ENCODE measurements at places on chromosomes 6 and 20. TPM values are rescaled to one million over a fixed set of nuclear protein-coding genes. Genes with fewer than 3 reads are reported as not detected.

GRCh38 chr6:127341471-127342202 lies 1.8 kb downstream of the ECHDC1 start:
- H3K4me3 ChIP-seq = no peak overlapping the region
- peaks cover 3% of the 10 kb centered on the region for H3K36me3 ChIP-seq
- no peak overlapping the region for H3K27ac ChIP-seq
- no peaks in the 10 kb centered on the region for H3K27me3 ChIP-seq
- no peak for DNase-seq

GRCh38 chr6:126033696-126034095 lies 47.4 kb downstream of the TRMT11 start:
- peaks cover 10% of the 10 kb centered on the region for H3K36me3 ChIP-seq
- H3K27ac ChIP-seq = no peak overlapping the region
- peaks cover 6% of the 10 kb centered on the region for H3K4me1 ChIP-seq
- no peak overlapping the region for H3K4me3 ChIP-seq
- H3K27me3 ChIP-seq = no peaks in the 10 kb centered on the region

DNA sequence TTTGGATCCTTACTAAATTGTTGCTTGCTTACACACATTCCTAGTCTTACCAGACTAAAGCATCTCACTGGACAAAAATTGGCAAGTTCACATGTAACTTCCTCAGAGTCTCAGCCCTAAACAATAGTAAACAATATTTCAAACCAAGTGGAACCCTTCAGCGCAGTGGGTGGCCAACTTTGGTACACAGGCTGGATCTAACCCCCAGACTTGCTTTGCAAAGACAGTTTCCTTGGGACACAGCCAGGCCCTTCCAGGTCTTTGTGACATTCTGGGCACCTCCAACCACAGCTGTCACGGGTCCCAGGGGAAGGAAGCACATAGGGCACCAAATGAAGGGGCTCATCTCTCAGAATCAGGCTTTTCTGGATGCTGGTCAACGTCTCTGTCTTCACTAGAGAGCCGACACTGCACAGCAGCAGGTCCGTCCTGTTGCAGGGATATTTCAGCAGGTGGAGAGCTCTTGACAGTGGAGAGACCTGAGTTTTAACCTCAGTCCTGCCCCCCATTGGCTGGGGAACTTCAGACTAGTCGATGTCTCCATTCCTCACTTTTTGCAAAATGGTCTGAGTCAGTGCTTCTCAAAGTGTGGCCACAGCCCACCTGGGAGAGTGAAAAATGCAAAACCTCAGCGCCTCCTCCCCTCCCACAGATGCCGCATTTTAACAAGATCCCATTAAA lies 91.4 kb downstream of the BFSP1 start:
- no peak for DNase-seq
- H3K4me3 ChIP-seq = no peak overlapping the region

DNA sequence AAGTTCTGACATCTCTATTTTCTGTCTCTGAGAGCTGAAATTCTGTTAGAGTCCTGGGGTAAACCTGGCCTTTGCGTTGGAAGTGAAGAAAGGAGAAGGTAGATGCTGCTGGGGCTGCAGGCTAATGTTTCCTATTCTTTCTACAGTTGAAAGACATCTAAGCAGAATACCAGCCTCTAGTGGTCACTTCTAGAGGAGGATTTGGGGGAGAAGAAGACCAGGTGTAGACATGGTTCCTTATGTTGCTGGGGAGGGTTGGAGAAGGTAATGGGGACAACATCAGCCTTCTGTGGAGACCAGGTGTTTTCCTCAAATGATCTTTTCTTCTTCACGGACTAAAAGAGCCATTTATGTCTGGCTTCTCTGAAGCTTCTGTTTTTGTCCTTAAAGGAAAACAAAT lies 62.6 kb downstream of the BTBD3 start:
- no peak for DNase-seq
- no peaks in the 10 kb centered on the region for H3K4me1 ChIP-seq
- no peaks in the 10 kb centered on the region for H3K36me3 ChIP-seq
- no peak overlapping the region for H3K4me3 ChIP-seq

GRCh38 chr6:4355241-4355640 lies 219.9 kb upstream of the ECI2 start:
- H3K27ac ChIP-seq = no peak overlapping the region
- no peak for DNase-seq
- no peak overlapping the region for H3K4me3 ChIP-seq

- peaks cover 64% of the 10 kb centered on the region for H3K36me3 ChIP-seq
- no peak overlapping the region for H3K27ac ChIP-seq
- DNase-seq = no peak
- H3K4me3 ChIP-seq = no peak overlapping the region
These were observed 8.3 kb downstream of the WRNIP1 start for GRCh38 chr6:2773449-2773848.

- H3K27me3 ChIP-seq = peaks cover 30% of the 10 kb centered on the region
- H3K4me1 ChIP-seq = no peaks in the 10 kb centered on the region
These were observed at the start of gene DACT2 for GRCh38 chr6:168319279-168320111. Gene DACT2, minus strand, starts transcription at chr6:168319777. Its CDS starts 144 bp downstream, at chr6:168319633.

GRCh38 chr6:80245043-80245442 lies 138.6 kb downstream of the BCKDHB start:
- H3K4me3 ChIP-seq = no peak overlapping the region
- DNase-seq = no peak
- H3K4me1 ChIP-seq = peaks cover 2% of the 10 kb centered on the region

GRCh38 chr6:142138876-142139275 lies 6.2 kb downstream of the GJE1 start:
- no peaks in the 10 kb centered on the region for H3K27me3 ChIP-seq
- no peaks in the 10 kb centered on the region for H3K4me1 ChIP-seq
- H3K4me3 ChIP-seq = no peak overlapping the region
- H3K36me3 ChIP-seq = no peaks in the 10 kb centered on the region

DNA sequence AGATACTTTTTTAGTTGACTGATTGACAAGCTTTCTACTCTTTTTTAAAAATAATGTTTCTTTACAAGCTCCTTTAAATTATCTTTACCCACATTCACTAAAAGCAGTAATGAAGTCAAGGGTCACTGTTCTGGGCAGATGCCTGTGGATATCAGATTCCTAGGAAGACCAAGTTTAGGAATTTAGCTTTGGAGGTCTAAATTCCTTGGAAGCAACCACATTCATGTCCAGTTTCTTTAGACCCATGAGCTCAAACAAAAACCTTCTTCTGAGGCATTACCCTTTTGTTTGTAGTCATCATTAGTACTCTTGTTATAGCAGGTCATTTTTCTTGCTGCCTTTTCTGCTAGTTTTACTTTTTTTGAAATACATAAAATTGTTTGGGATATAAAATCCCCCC lies 462.9 kb upstream of the JAG1 start:
- DNase-seq = no peak
- no peak overlapping the region for H3K27ac ChIP-seq
- H3K4me3 ChIP-seq = no peak overlapping the region
- no peaks in the 10 kb centered on the region for H3K27me3 ChIP-seq
- H3K4me1 ChIP-seq = no peaks in the 10 kb centered on the region

DNA sequence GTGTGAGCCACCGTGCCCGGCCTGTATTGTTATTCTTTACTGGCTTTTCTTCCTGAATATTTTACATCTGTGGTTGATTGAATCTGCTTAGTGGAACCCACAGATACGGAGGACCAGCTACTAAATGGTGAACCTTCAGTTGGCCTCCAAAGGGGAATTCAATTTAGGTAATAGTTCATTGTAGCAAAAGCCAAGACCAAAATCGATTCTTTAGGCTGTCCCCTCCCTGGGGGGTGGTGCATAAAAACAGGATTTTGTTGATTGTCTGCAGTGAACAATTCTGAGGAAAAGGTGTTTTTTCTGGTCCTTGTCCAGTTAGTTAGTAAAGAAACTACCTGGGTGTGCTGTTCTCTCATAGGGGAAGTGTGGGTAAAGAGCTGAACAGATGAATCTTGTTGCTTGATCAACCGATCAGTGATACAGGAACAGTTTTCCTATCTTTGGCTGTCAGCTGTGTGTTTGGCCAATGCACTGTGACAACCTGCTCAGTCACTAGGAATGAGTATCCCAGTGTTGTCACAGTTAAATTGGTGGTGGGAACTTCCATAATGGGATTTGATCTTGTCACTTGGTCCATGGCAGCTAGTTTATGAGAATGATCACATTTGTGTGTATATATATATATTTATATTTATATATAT lies 19.5 kb downstream of the LHFPL5 start:
- H3K4me1 ChIP-seq = no peaks in the 10 kb centered on the region
- H3K4me3 ChIP-seq = no peak overlapping the region

DNA sequence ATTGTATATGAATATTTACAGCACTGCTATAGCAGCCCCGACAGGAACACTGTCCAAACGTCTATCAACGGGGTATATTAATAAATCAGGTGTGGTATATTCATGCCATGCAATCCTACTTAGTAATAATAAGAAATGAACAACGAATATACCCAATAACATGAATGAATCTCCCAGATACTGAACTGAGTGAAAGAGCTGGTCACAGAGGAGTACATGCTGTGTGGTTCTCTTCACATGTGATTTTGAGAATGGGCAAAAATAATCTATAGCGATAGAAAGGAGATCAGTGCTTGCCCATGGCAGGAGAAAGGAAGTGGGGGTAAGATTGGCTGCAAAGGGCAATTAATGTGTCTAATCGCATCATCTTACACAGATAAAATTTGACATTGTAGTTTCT lies 3.7 kb upstream of the TAAR6 start:
- peaks cover 10% of the 10 kb centered on the region for H3K27me3 ChIP-seq
- no peaks in the 10 kb centered on the region for H3K4me1 ChIP-seq
- DNase-seq = no peak
- no peak overlapping the region for H3K27ac ChIP-seq
- no peak overlapping the region for H3K4me3 ChIP-seq
- H3K36me3 ChIP-seq = no peaks in the 10 kb centered on the region

DNA sequence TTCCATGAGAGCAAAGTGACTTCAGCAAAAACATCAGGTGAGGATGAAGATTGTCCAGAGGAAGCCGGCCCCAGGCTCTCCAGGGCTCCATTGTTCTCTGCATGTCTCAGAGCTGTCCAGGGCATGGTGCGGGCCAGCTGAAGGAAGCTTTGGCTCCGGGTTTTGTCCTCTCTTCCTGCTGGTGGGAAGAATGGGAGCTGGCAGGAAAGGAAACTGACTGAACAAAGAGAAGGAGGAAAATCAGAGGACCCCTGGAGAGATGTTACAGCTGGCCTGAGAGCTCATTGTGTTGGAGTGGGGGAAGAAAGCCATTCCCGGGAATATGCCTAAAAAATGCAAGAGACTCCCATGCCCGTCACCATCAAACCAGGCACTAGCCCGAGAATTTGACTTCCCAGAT lies 27.1 kb downstream of the PRND start:
- no peak for DNase-seq
- peaks cover 32% of the 10 kb centered on the region for H3K27me3 ChIP-seq
- no peak overlapping the region for H3K4me3 ChIP-seq
- no peaks in the 10 kb centered on the region for H3K4me1 ChIP-seq
- no peak overlapping the region for H3K27ac ChIP-seq
- H3K36me3 ChIP-seq = no peaks in the 10 kb centered on the region

- no peak overlapping the region for H3K27ac ChIP-seq
- H3K4me3 ChIP-seq = no peak overlapping the region
- H3K36me3 ChIP-seq = no peaks in the 10 kb centered on the region
These were observed 3.8 kb upstream of the MYBL2 start for GRCh38 chr20:43662943-43663655.

- H3K36me3 ChIP-seq = no peaks in the 10 kb centered on the region
- no peak overlapping the region for H3K4me3 ChIP-seq
- peaks cover 12% of the 10 kb centered on the region for H3K4me1 ChIP-seq
- H3K27me3 ChIP-seq = peaks cover 13% of the 10 kb centered on the region
- no peak for DNase-seq
These were observed 19.6 kb upstream of the TRAM2 start for GRCh38 chr6:52596371-52597028.

GRCh38 chr6:158524311-158524710 lies 35.6 kb upstream of the TMEM181 start:
- no peaks in the 10 kb centered on the region for H3K4me1 ChIP-seq
- H3K27ac ChIP-seq = no peak overlapping the region
- no peak overlapping the region for H3K4me3 ChIP-seq

- no peaks in the 10 kb centered on the region for H3K36me3 ChIP-seq
- no peak overlapping the region for H3K27ac ChIP-seq
- no peak for DNase-seq
- H3K27me3 ChIP-seq = no peaks in the 10 kb centered on the region
- H3K4me1 ChIP-seq = peaks cover 11% of the 10 kb centered on the region
- no peak overlapping the region for H3K4me3 ChIP-seq
These were observed 7.0 kb downstream of the LBP start for GRCh38 chr20:38353316-38353715.

GRCh38 chr20:50394569-50394968 lies 115.6 kb upstream of the PTPN1 start:
- H3K27me3 ChIP-seq = peaks cover 2% of the 10 kb centered on the region
- DNase-seq = no peak
- H3K27ac ChIP-seq = no peak overlapping the region
- no peak overlapping the region for H3K4me3 ChIP-seq
- H3K4me1 ChIP-seq = peaks cover 21% of the 10 kb centered on the region

The GNMT gene
- total RNA-seq = 1.2 TPM

The PHF10 gene
- total RNA-seq = 49.0 TPM

The ANGPT4 gene
- not detected for total RNA-seq

The PRND gene
- total RNA-seq = not detected

The PHACTR2 gene
- total RNA-seq = 23.1 TPM

The SS18L1 gene
- 17.9 TPM for total RNA-seq
